ENCODE measurements at places on chromosomes 1 and 21. TPM values are rescaled to one million over a fixed set of nuclear protein-coding genes. Genes with fewer than 3 reads are reported as not detected.

Gene LINGO4
- not detected for total RNA-seq

Gene TRIM46
- 0.14 TPM for total RNA-seq

Gene DMBX1
- 0.20 TPM for total RNA-seq

Gene VSIG8
- total RNA-seq = not detected

Gene CLCA4
- not detected for total RNA-seq

Gene LIPI
- total RNA-seq = not detected

Gene TMOD4
- not detected for total RNA-seq

Gene LAD1
- 6.1 TPM for total RNA-seq

Gene BROX
- 51.2 TPM for total RNA-seq

DNA sequence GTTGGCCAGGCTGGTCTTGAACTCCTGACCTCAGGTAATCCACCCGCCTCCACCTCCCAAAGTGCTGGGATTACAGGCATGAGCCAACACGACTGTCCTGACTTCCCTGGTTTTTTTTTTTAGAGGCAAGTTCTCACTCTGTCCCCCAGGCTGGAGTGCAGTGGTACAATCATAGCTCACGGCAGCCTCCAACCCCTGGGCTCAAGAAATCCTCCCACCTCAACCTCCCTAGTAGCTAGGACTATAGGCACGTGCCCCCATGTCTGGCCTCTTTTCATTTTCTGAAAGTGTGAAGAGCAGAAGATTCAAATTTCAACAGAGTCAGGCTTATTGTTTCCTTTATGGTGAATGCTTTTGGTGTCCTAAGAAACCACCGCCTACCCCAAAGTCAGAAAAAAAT, 21.7 kb upstream of the SOX13 start:
- no peak for DNase-seq

DNA sequence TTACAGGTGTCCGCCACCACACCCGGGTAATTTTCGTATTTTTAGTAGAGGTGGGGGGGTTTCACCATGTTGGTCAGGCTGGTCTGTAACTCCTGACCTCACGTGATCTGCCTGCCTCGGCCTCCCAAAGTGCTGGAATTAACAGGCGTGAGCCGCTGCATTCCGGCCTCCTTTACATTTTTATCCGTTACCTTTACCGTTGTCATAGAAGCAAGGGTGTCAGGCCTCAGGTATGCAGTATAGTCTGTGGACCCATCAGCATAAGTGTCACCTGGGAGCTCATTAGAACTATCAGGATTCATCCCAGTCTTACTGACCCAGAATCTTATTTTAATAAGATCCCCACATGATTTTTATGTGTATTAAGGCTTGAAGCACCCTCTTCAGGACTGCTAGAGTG, 5.4 kb downstream of the CDC42 start:
- DNase-seq = no peak

DNA sequence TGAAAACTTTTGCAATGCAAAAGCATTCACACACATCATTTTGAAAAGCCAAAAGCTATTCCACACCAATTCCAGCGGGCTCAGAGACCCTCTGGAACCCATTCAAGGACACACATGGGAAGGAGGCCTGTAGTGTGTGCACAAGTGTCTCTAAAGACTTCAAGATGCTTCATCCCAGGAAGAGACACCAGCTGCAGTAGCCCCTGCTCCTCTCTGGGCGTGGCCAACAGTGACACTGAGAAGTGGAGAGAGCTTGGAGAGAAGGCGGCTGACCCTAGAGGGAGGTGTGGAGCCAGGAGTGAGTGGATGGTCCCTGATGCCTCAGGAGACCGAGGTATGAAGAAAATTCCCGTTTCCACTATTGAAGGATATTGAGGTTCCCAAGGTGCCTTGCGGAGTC, 14.9 kb upstream of the TNNI1 start:
- peak; percentile 46 for DNase-seq

DNA sequence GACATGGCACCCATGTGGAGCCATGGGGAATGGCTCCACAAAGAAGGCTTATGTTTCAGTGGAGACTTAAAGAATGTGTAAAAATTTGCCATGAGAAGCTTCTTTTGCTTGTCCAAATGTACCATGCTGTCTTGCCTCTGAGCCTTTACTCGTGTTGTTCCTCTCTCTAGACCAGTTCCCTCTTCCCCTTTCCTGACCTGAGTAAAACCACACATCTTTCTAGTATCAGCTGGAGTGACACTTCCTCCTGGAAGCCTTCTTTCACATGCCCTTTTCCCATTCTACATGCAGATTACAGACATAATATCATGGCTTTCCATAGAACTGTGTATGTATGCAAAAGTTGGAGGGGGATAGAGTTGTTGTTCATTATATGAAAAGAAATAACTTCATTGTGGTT, 13.6 kb upstream of the GPX7 start:
- no peak for DNase-seq

- no peak for DNase-seq
Measured at GRCh38 chr1:37169743-37170275, 135.5 kb upstream of the GRIK3 start.

DNA sequence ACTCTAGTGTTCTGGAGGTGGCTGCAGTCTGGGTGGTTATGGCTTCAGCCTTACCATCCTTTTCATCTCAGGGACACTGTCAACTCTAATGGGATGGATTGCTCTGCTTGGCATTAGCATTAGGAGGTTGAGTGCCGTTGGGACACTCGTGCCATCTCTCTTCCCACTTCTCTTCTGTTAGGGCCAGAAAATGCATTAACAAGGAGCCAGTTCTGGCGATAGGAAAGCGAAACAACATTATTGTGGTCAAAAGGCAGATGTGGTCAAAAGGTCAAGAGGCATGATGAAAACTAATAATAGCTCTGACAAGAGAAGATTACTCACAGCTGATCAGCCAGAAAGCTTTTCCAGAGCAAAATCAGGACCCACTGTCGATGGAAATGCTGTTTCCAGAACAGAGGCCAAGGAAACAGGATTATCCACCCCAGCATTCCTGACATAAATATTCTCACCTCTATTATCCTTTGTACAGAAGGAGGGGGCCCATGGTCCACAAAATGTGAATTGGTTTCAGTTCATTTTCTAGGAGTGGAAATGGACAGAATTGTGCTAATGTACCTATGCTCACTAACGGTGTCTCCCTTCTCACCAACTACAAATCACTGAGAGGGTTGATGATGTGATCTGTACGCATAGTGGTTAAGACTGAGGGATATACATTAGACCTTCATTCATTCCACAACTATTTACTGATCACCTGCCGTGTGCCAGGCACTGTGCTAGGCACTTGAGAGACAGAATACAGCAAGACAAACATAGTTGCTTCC, 72.0 kb downstream of the ST6GALNAC5 start:
- DNase-seq = no peak

- no peak for DNase-seq
Measured at GRCh38 chr1:195373856-195374255, 1234.4 kb downstream of the KCNT2 start.

GRCh38 chr1:1140673-1141072, 24.8 kb upstream of the C1orf159 start:
- no peak for DNase-seq

- DNase-seq = no peak
Measured at GRCh38 chr1:184559117-184559713, 172.4 kb downstream of the C1orf21 start.

- peak; percentile 82 for DNase-seq
Measured at GRCh38 chr1:184691719-184692324, 62.8 kb downstream of the EDEM3 start.

GRCh38 chr1:234842726-234843641, 233.0 kb upstream of the IRF2BP2 start:
- no peak for DNase-seq

GRCh38 chr1:147292631-147293251, 50.3 kb downstream of the CHD1L start:
- no peak for DNase-seq
